Retina (tissue), 1 donor: ENCODE measurements at places on chromosomes 1 and 21.

- DNase-seq, result no peak
Measured at GRCh38 chr1:39635205-39635870, 4.1 kb downstream of the HEYL start.

GRCh38 chr1:160548183-160548582 is 25.1 kb upstream of the SLAMF6 start:
- DNase-seq, result no peak

DNA sequence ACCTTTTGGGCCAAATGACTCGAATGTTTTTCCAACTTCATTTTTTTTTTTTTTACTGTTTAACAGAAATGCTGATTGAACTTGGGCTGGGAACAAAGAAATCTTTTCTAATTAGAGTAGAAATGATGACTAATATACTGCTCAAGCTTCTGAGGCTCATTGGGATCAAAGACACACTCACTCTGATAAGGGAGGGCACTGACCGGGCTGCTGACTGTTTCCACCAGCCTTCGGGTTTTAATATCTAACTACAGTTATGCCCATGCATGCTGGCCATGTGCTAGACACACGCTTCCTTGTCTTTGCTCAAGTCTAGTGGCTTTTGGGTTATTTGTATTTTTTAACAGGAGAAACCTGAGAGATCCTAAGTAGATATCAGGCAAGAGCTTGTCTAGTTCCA is 16.8 kb downstream of the ZBTB18 start:
- DNase-seq, result no peak

DNA sequence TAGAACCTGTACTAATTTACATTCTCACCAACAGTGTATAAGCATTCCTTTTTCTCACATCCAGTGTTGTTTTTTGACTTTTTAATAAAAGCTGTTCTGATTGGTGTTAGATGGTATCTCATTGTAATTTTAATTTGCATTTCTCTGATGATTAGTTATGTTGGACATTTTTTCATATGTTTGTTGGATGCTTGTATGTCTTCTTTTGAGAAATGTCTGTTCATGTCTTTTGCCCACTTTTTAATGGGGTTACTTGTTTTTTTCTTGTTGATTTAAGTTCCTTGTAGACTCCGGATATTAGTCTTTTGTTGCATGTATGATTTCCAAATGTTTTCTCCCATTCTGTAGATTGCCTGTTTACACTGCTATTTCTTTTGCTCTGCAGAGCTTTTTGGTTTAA is 8.0 kb downstream of the COG2 start:
- no peak for DNase-seq

GRCh38 chr1:110292031-110292741 is 47.0 kb upstream of the RBM15 start:
- DNase-seq, result peak; percentile 31

GRCh38 chr1:59143133-59143487 is 153.8 kb upstream of the FGGY start:
- DNase-seq, result no peak

DNA sequence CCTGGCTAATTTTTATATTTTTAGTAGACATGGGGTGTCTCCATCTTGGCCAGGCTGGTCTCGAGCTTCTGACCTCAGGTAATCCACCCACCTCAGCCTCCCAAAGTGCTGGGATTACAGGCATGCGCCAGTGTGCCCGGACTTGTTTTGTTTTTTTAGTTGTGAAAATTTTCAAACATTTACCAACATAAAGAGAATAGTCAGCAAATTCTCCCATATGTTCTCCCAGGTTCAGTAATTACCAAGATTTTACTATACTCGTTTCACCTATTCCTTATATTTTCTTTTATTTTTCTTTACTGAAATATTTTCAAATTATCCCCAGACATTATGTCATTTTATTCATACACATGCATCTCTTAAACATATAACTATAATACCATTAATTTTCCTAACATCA is 218.1 kb upstream of the L1TD1 start:
- no peak for DNase-seq

DNA sequence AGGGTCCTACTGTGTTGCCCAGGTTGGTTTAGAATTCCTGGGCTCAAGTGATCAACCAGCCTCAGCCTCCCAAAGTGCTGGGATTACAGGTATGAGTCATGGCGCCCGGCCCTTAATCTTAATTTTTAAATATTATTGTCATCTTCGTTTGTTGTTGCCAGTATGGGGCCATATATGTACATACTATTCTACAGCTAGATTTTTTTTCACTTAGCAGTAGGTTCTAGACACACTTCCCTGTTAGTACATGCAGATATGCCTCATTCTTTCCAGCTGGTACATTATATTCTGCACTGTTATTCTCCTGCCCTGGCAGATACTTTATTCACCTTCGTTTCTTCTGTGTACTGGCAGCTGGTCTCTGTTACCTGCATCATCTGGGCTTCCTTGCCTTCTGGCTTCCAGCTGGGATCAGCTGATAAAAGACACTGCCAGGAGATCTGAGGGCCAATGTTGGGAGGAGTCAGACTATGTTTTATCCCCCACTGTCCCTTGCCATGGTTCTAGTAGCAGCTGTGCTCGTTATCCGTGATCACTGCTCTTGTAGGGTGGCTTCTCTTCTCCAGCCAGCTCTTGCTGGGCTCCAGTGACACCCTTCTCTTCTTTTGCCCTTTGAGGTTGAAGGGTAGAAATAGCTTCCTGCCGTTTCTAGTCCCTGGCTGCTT is 24.7 kb downstream of the ST3GAL3 start:
- DNase-seq, result peak; percentile 7

DNA sequence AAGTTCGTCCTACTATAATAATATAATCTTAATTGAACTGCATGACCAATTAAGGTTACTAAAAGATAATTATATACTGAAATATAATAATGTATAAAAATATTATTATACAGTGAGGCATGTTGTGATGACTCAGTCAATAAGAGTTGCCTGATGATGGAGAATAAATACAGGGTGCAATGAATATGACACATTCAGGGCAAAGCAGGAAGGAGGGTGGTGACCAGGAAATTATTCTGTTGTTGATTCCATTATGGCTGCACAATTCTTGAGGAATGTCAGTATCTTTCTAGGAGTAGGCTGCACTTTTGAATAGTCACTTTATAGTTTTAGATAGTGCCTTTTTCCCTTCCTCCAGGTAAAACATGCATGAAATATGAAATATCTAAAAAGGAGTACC is 46.4 kb upstream of the RGS21 start:
- no peak for DNase-seq

DNA sequence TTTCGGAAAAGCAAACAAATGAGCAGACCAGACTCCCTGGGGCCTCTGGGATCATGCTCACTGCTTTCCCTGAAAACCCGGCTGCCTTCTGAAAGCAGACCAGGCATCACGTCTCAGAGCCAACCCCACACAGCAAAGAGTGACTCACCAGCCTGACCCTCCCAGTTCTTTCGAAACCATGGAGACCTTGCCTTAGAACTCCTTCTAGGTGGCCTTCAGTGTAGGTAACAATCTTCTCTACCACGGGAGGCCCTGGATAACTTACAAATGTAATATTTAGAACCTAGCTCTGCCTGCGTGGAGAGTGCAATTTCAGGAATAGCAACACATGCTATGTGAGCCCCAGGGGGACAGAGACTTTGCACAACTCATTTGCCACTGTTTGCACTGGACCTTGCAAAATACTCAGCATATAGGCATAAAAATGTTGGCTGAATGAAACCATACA is 105.2 kb downstream of the SUSD4 start:
- no peak for DNase-seq

DNA sequence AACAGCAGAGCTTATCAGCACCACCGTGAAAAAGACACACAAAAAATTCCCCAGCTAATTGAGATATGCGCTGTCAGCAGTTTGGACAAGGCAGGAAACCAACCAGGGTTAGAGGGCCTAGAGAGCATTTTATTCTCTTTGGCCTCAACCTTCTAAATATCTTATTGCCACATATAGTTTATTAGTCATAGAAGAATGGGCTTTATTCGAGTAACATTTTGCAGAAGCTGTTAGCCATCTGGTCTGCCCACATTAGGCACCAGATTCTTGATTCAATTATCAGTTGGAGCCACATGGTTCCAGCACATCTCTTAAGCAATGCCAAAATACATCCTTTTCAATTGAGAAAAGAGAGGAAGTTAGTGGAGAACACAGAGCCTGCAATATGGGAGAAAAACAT is 109.9 kb upstream of the CXADR start:
- DNase-seq, result no peak

DNA sequence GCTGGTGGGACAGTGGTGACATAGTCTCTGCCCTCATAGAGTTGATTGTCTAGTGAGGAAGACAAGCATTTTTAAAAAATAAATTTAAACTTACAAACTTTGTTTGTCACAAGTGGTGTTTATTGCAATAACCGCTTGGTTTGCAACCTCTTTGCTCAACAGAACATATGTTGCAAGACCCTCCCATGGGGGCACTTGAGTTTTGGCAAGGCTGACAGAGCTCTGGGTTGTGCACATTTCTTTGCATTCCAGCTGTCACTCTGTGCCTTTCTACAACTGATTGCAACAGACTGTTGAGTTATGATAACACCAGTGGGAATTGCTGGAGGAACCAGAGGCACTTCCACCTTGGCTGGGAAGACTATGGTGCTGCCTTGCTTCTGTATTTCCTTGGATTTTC is 58.4 kb downstream of the LAMC2 start:
- no peak for DNase-seq

DNA sequence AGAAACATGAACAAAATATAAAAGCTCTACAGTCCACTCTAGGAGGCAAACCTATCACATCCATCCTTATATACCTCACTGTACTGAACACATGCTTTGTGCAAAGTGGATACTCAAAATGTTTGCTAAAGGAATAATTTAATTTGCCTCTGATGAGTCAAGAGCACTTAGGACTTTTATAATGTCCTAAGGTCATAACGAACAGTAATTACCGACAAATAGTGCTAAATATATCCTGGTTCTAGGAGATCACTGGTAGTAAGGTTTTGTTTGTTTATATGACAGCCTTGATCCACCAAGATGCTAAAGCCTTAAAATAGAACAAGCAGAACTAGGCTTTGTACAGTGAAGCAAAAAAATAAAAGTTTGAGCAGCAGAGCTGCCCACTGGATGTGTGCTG is 70.6 kb downstream of the GADD45A start:
- no peak for DNase-seq

GRCh38 chr1:227919906-227920305 is 27.8 kb downstream of the WNT9A start:
- DNase-seq, result peak; percentile 61

DNA sequence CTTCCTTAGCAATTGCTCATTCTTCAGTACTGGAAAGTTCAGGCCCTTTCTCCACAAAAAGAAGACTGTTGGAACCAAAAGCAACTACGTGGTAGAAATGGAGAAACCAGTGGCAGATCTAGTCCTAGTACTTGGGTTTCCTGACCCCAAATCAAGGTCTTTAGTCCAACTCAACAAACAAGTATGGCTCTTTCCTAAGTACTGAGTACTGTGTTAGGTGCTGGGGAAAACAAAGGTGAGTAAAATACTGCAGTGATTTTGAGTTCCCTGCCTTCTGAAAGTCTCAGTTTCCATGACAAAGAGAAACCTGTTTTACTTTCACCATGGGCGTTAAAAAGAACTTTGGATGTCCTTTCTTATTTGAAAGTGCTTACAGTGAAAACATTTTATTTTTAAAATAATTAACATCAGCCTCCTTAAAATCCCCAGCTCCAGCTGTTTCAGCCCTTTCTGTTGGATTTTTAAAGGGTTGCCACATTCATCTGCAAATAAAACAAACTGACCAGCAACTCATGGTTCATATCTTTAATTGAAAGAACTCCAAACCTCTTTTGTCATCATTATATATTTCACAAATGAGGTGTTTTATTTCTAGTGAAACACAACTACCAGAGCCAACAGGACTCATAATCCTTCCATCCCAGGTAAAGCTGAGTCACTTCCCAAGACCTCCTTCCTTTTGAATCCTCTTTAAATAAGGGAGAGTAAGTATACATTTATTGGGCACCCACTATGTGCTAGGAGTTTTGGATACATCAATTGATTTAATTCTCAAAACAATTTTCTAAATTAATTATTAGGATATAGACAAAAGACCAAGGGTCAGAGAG is 35.4 kb downstream of the PLPP3 start:
- no peak for DNase-seq

DNA sequence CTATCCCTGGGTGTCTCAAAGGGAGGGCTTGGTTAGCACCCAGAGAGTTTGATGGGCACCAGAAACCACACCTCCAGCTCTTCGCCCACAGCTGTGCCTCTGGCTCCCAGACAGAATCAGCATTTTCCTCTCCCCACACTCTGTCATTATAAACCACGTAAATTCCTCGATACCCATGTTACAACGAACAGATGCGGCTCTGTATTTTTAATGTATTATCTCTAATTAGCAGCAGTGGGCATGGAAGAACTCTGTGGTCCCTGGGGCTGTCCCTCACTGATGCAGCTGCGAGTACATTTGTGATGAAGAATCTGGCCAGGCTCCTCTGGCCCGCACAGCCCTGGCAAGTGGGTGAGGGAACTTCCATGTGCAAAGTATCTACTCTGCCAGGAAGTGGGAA is 10.8 kb downstream of the HMGB4 start:
- DNase-seq, result no peak

DNA sequence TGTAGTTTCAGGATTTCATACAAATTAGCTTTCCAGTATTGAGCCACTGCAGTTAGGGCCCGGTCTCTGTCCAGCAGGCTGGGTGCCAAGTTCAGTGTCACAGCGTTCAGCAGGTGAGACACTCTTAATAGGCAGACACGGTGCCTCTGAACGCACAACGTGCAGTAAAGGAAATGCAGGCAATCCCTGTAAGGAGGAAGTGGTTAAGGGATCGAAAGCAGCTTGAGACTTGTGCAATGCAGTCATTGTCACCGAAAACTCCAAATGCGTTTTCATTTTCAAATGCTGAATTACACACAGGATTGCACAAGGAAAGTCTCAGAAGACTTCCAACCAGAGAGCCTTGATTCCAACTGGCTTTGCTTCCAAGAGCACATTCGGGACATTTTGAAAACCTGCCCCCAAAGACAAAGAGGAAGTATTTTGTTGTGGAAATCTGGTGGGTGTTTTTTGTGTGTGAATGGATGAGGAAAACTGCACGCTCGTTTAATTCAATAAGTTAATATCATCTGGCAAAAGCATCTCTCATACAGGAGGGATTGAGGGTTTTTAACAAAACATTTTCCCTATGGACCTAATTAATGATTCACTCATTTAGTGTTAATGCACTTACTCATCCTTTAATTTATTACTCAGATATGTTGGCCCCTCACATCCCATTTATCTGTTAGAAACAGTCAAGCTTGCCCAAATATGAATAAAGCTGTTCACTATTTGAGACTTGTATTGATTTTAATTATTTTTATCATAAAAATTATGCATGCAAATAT is 61.6 kb downstream of the PTGS2 start:
- DNase-seq, result no peak

- no peak for DNase-seq
Measured at GRCh38 chr1:234529950-234530237, 50.9 kb upstream of the TARBP1 start.

DNA sequence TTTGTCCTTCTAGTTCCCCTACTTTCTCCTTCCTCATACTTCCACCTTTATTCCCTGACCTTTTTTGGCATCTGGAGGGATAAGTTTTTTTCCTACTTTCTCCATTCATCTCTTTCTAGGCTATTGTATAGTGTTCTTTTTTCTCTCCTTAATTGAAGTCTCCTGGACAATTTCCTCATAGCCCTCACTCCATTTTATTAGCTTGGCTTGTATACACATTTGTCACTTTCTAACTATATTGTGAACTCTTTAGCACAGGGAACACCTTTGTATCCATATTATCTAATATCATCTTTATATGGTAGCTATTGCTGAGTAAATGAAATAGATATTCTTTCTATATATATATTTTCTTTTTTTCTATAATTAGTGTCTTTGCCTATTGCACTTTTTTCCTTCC is 47.6 kb downstream of the TMED5 start:
- DNase-seq, result no peak
